ENCODE measurements at places on chromosomes 5 and 9. TPM values are rescaled to one million over a fixed set of nuclear protein-coding genes. Genes with fewer than 3 reads are reported as not detected.

The BSPRY gene
- not detected for total RNA-seq

The LYSMD3 gene
- total RNA-seq, result 7.6 TPM

The SLC6A18 gene
- not detected for total RNA-seq

The WDR38 gene
- total RNA-seq, result not detected

The HEMGN gene
- not detected for total RNA-seq

All from pericardium fibroblast (primary cell).